Brain microvascular endothelial cell (primary cell): ENCODE measurements at places on chromosomes 16 and 17.

GRCh38 chr17:5118219-5118618, 2.4 kb downstream of the USP6 start:
- DNase-seq = no peak

DNA sequence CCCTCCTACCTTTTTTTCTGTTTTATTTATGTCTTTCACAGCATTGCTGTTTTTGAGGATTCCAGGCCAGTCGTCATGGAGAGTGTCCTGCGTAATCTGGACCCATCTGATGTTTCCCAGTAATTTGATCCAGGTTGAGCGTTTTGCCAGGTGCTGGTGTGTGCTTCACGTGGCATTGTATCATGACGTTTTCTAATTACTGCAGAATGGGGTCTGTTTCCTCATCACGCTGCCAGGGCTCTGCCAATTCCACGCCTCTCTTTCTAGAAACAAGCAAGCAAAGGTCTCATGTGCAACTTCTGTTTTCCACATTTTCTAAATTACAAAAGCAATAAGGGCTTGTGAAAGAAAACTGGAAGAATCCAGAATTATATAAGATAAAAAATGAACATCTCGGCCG, 28.3 kb upstream of the BHLHA9 start:
- peak; percentile 47 for DNase-seq

DNA sequence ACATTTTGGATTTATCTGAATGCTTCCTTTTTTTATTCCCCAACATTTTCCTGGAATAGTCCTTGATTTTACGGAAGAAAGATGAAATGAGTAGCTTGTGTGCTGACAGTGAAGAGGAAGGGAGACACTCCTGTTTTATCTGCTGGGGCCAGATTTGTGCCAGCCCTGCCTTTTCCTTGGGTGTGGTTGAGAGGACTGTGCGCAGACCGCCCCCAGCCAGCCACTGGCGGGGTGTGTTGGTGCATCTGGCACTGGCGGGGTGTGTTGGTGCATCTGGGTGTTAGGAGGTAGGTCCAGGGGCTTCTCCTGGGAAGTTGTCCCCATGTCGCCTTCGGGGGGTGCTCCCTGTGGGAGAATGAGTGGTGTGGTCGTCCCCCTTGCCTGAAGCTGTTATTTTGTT, 39.5 kb downstream of the RAP1GAP2 start:
- no peak for DNase-seq

DNA sequence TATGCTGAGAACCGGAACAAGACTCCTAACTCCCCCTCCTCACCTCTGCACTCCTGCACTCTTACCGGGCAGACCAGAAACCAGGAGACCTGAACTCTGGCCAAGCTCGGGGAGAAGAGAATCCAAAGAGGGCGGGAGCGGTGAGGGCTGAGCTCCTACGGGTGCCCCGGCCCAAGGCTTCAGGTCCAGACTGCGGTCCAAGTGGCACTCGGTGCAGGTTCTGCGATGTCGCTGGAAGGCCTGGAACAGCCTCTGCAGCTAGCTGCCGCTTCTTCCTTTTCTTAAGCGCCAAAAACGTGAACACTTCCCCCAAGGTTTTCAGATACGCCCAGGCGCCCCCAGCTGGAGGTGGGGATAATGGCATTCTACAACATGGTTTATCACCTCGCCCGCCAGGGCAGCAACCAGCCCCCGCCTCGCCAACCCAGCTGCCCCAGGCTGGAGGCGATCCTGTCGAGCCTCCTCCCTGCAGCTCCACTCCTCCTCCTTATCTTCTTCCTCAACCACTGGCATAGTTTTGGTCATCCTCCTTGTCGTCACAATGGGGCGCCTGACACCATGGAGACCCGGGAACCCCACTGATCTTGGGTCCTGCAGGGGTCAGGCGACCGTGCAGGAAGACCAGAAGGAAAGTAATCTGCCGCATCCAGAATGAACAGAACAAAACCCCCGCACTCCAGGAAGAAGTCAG, 1735.9 kb downstream of the TP53TG3F start:
- DNase-seq = no peak

DNA sequence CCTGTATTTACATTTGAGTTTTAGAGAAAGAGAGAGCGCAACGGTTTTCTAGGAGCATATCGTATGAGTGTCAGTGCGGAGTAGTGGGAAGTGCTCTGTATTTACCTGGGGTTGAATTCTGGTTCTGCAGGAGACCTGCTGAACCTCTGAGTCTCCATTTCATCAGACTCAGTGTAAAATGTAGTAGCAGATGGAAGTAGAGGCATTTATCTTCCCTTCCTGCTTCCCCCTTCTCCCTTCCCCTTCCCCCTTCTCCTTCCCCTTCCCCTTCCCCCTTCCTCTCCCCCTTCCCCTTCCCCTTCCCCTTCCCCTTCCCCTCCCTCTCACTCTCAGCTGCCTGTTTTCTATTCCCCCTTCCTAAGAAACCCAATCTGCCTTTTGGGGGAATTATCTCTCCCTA, 426.9 kb downstream of the NPIPA7 start:
- DNase-seq = no peak

DNA sequence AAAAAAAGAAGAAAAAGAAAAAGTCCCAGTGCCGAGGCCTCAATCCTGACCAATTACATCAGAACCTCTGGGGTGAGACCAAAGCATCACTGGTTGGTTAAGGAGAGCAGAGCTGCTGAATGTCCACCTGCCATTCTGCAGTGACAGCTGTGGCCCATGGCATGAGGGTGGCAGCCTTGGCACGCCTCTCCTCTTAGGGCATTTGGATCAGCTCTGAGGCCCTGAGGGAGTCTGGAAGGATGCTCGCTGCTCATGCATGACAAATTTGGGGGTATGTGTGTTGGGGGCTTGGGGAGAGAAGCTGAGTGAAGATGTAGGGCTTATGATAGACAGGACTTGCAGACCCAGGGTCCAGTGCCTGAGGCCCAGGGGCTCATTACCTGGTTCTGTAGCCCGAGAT, 26.3 kb downstream of the MYLK3 start:
- no peak for DNase-seq

DNA sequence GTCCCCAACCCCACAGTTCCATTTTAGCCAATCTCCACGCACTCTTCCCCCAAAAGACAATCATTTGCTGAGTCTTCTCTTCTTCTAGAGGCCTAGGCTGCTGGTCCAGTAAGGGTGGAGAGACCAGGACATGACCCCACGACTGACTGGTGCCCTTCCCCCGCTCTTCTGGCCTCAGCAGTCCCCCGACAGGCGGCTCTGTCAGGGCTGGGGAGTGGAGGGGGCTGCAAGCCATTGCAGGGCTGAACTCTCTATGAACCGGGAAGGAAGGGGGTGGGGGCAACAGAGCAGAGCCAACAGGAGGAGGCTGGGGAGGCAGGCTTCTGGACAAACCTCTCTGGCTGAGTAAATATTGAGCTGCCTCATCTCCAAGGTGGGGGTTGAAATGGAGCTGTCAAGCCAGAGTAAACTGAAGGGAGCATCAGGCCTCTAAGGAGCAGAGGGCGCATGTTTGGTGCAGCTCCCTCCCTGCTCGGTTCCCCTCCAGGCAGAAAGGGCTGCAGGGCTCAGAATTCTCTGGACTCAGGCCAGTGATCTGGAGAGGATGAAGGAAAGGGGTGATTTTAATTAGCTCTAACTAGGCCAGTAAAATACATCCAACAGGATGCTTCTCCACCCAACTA, 8.7 kb downstream of the HOXB1 start:
- no peak for DNase-seq
